ENCODE measurements at places on chromosomes 12 and 14.

DNA sequence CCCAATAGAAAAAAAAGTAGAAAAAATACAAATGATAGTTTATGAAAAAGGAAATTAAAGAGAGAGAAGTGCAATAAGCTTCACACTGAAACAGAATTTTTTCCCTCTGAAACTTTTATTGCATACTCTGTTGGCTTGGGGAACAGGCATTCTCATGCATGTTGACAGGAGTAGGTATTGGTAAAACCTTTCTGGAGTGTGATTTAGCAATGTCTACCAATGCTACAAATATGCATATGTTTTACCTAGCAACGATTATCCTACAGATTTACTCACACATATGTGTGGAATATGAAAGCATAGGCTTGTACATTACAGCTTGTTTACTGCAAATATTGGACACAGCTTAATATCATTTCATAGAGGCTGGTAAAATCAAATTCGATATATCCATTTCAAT lies 125.7 kb upstream of the MYF6 start:
- H3K36me3 ChIP-seq: no peaks in the 10 kb centered on the region
- no peak overlapping the region for H3K4me3 ChIP-seq
- no peak for DNase-seq
- no peaks in the 10 kb centered on the region for H3K27me3 ChIP-seq
- H3K27ac ChIP-seq: no peak overlapping the region

GRCh38 chr12:68888243-68888642 lies 44.7 kb downstream of the CPM start:
- H3K27ac ChIP-seq: no peak overlapping the region
- no peaks in the 10 kb centered on the region for H3K4me1 ChIP-seq
- DNase-seq: no peak

GRCh38 chr12:82708061-82708879 lies 21.6 kb downstream of the TMTC2 start:
- H3K4me1 ChIP-seq: no peaks in the 10 kb centered on the region

DNA sequence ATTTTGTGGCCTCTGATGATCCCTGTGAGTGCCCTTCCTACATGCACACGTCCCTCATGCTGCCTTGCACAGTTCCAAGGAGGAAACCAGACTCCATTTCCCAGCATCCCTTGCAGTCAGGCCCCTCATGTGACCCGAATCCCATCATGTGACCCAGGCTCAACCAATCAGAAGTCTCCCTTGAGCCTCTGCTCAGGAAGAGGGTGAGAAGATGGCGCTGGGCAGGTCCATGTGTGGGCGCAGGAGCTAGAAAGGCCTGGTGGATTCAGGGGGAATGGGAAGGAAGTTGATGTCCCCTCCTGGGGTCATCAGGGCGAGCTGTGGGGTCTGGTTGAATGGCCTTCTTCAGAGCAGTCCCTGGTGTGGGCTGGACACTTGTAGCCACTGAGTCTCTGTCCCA lies 240.5 kb downstream of the ADGRD1 start:
- H3K27me3 ChIP-seq: no peaks in the 10 kb centered on the region
- no peak for DNase-seq
- no peak overlapping the region for H3K27ac ChIP-seq
- no peaks in the 10 kb centered on the region for H3K36me3 ChIP-seq

DNA sequence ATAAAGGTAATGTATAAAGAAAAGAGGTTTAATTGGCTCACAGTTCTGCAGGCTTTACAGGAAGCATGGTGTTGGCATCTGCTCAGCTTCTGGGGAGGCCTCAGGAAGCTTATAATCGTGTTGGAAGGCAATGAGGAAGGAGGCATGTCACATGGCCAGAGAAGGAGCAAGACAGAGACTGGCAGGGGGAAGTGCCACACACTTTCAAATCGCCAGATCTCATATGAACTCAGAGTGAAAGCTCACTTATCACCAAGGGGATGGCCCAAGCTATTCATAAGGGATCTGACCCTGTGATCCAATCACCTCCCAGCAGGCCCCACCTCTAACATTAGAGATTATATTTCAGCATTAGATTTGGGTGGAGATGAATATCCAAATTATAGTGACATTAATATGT lies 26.3 kb downstream of the LDHB start:
- no peaks in the 10 kb centered on the region for H3K27me3 ChIP-seq
- no peak overlapping the region for H3K4me3 ChIP-seq

DNA sequence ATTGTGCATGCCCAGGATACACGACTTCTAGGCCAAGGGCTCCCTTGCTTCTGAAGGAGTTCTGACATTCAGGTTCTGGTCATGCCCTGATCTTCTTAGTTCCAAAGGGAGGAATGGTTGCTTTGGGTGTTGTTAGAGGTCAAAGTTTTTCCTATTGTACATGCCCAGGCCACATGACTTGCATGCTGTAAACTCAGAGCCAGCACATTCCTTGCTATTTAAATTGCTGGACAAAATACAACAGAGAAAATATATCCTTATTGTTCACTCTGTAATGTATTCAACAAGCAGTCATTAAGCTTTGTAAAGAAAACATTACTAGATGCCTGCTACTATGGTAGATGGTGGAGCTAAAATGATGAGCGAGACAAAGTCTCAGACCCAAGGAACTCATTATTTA lies 71.2 kb upstream of the COCH start:
- H3K36me3 ChIP-seq: no peaks in the 10 kb centered on the region
- H3K4me3 ChIP-seq: no peak overlapping the region
- DNase-seq: no peak
- no peaks in the 10 kb centered on the region for H3K27me3 ChIP-seq
- H3K27ac ChIP-seq: no peak overlapping the region

DNA sequence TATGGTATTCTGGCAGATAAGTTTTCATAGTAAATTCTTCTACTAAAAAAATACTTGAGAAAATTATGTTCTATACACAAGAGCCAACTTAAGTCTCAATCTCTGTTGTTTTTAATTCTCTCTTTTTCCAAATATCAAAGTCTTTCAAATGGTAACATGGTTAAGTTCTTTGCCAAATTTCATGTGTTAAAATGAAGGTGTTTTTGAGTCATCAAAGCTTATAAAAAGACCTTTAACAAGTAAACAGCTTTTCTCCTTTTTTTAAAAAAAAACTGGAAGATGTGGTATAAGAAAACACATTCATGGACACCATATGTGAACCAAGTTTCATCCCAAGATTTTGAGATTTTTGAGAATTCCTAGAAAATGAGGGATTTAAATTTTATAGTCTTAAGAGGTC lies 111.3 kb downstream of the FOXG1 start:
- no peaks in the 10 kb centered on the region for H3K36me3 ChIP-seq
- DNase-seq: no peak
- no peaks in the 10 kb centered on the region for H3K27me3 ChIP-seq
- H3K4me1 ChIP-seq: no peaks in the 10 kb centered on the region
- H3K4me3 ChIP-seq: no peak overlapping the region
- H3K27ac ChIP-seq: no peak overlapping the region

- H3K36me3 ChIP-seq: peaks cover 30% of the 10 kb centered on the region
- H3K27me3 ChIP-seq: no peaks in the 10 kb centered on the region
- H3K27ac ChIP-seq: no peak overlapping the region
- no peak for DNase-seq
- H3K4me1 ChIP-seq: no peaks in the 10 kb centered on the region
Measured at GRCh38 chr14:51996148-51996746, 6.9 kb downstream of the RTRAF start.

DNA sequence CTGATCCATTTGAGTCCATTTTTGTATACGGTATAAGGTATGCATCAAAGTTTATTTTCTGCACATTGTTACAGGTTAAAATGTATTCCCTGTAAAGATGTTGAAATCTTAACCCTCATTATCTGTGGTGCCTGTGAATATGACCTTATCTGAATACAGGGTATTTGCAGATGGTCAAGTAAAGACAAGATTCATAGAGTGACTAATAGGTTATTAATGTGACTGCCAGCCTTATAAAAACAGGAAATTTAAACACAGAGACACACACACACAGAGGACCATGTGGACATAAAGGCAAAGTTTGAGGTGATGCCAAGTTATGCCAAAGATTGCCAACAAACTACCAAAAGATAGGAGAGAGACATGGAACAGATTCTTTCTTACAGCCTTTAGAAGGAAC lies 347.2 kb upstream of the DCN start:
- H3K4me1 ChIP-seq: no peaks in the 10 kb centered on the region
- H3K4me3 ChIP-seq: no peak overlapping the region
- DNase-seq: no peak
- H3K27ac ChIP-seq: no peak overlapping the region
- H3K36me3 ChIP-seq: no peaks in the 10 kb centered on the region

DNA sequence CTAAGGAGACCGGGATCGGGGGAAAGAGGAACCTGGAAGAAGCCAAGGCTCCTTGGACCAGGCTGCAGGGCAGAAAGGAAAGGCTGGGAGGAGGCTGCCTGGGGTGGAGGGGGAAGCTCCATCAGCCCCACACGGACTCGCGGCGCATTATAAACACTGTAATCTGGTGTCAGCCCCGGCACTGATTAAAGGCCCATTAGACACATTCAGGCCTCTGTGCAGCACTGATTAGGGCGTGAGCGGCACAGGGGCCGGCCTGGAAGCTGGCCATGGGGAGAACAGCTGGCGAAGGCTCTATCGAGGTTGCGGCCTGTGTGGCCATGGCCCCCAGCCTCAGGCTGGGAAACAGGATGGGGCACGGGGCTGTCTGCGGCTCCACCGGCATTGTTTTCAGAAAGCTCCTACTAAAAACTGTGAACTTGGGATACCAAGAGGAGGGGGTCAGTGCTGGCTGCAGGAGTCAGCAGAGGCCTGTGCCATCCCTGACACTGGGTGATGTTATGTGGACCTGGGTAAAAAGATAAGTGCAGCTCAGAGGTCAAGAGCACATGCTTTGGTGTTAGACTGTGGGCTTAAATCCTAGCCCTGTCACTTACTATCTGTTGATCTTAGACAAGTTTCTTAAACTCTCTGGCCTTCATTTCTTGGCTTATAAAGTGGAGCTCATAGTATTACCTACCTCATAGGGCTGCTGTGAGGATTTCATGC lies 10.6 kb downstream of the ACVRL1 start:
- H3K27me3 ChIP-seq: no peaks in the 10 kb centered on the region
- H3K27ac ChIP-seq: no peak overlapping the region
- H3K4me3 ChIP-seq: no peak overlapping the region
- no peak for DNase-seq

GRCh38 chr12:5434647-5435560 lies 3.0 kb downstream of the NTF3 start:
- H3K4me1 ChIP-seq: peaks cover 41% of the 10 kb centered on the region
- H3K27ac ChIP-seq: peak overlapping the region; percentile 88
- H3K4me3 ChIP-seq: peak overlapping the region; percentile 64
- H3K27me3 ChIP-seq: no peaks in the 10 kb centered on the region
- no peak for DNase-seq

GRCh38 chr14:20679907-20680306 lies 4.5 kb upstream of the RNASE4 start:
- no peak overlapping the region for H3K27ac ChIP-seq
- DNase-seq: no peak
- H3K36me3 ChIP-seq: no peaks in the 10 kb centered on the region
- no peak overlapping the region for H3K4me3 ChIP-seq

- no peaks in the 10 kb centered on the region for H3K36me3 ChIP-seq
- H3K27ac ChIP-seq: no peak overlapping the region
- H3K4me3 ChIP-seq: no peak overlapping the region
- H3K27me3 ChIP-seq: no peaks in the 10 kb centered on the region
- no peak for DNase-seq
- no peaks in the 10 kb centered on the region for H3K4me1 ChIP-seq
Measured at GRCh38 chr12:126493366-126494108, 1428.3 kb downstream of the AACS start.

DNA sequence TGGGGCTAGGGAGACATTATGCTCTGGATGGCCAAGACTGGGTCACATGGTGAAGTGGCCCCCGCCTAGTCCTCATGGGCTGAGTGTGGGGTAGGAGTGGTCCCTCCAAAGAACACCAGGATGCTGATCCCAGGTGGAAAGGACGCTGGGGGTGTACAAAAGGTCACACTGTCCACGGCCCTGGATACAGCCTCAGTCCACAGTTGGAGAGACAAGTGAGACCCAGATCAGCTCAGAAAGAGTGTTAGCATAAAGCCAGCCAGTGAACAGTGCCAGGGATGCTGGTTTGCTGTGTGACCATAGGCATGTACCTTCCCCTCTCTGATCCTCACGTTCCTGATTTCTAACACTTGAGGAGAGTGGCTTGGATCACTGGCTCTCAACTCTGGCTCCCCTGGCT lies 13.4 kb upstream of the OAS2 start:
- H3K36me3 ChIP-seq: peaks cover 27% of the 10 kb centered on the region
- no peak overlapping the region for H3K4me3 ChIP-seq
- no peak overlapping the region for H3K27ac ChIP-seq
- no peaks in the 10 kb centered on the region for H3K4me1 ChIP-seq
- no peaks in the 10 kb centered on the region for H3K27me3 ChIP-seq
- DNase-seq: no peak

GRCh38 chr14:42140831-42141279 lies 534.2 kb downstream of the LRFN5 start:
- no peak overlapping the region for H3K4me3 ChIP-seq
- H3K4me1 ChIP-seq: no peaks in the 10 kb centered on the region
- H3K27ac ChIP-seq: no peak overlapping the region

DNA sequence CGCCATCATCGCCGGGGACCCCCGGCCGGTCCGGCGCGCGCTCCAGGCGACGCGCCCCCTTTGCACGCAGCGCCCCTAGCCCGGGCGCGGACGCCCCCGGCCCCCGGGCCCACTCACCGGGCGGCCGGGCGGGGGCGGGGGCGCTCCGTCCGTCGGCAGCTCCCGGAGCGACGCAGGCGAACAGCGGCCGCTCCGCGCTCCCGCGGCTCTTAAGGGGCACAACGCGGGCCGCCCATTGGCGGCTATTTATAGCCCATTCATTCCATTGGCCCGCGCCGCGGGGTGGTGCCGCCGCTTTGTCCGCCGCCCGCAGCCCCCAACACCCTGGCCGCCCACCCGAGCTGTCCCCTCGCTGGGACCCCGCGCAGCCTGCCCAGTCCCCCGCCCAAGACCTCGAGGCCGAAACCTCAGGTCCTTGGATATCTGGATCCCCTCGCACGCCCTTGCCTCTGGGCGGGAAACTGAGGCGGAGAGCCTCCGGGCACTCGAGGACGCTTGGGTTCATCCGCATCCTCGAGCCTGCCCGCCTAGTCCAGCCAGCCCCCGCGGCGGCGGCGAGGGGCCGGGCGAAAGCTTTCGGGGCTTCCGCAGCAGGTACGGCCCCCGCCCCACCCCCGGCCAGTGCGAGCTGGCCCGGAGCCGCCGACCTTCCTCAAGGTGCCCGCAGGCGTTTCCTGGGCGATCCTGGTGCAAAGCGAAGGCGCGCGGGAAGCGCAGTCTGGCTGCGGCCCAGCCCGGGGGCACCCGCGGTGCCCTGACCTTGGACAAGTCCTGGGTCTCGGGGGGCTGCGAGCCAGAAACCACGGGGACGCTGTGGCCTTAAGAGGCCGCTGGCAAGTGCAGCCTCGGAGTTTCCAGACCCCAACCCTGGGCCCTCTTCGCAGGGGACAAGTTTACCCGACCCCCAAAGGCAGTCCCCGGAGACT lies at the start of gene CKB:
Gene CKB, minus strand, starts transcription at position 182 of the 926 bp plus-strand sequence. CDS start 337 bp downstream, outside the sequence.
- H3K4me3 ChIP-seq: peak within 1 kb of the TSS; percentile 73
- peak within 1 kb of the TSS; percentile 82 for H3K27ac ChIP-seq
- DNase-seq: no peak
- peaks cover 24% of the 10 kb centered on the region for H3K4me1 ChIP-seq

- DNase-seq: no peak
- no peaks in the 10 kb centered on the region for H3K27me3 ChIP-seq
- peak overlapping the region; percentile 11 for H3K27ac ChIP-seq
- no peaks in the 10 kb centered on the region for H3K36me3 ChIP-seq
Measured at GRCh38 chr14:52025310-52025709, 36.0 kb downstream of the RTRAF start.

GRCh38 chr14:54550514-54550913 lies 16.4 kb upstream of the SAMD4A start:
- H3K27ac ChIP-seq: no peak overlapping the region
- H3K4me3 ChIP-seq: no peak overlapping the region
- H3K4me1 ChIP-seq: no peaks in the 10 kb centered on the region
- DNase-seq: no peak
- no peaks in the 10 kb centered on the region for H3K36me3 ChIP-seq
- H3K27me3 ChIP-seq: no peaks in the 10 kb centered on the region
